ENCODE measurements at places on chromosomes 3 and 15. TPM values are rescaled to one million over a fixed set of nuclear protein-coding genes. Genes with fewer than 3 reads are reported as not detected.

- no peak for DNase-seq
- H3K27ac ChIP-seq, result no peak overlapping the region
- H3K36me3 ChIP-seq, result no peaks in the 10 kb centered on the region
These were observed 75.4 kb downstream of the IL1RAP start for GRCh38 chr3:190589326-190589725.

DNA sequence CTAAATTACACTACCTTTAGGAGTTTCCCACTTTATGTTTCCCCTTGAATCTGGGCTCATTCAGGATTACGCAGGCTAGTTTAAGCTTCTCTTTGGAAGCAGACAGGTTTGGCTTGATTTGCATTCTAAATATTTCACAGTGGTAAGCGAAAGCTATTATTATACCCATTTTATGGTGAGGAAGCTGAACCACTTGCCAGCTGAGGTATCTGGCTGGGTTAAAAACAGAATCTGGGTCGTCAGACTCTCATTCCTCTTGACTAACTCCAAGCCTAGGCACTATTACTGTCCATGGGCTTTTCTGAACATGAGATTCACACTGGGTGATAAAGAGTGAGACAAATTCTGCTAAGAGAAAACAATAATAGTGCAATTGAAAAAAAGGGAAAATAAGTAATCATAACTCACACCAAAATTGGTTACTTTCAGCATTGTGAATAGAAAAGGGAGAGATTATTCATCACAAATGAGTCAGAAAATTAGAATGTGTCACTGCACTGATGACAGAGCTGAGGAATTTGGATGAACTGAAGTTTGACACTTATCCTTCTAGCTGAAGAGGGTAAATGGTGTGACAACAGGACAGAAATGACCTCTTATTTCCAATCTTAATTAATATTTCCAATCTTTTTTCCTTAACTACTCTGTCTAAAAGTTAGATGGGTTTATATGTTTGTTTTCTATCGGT is 211.3 kb downstream of the TIGIT start:
- H3K27ac ChIP-seq, result no peak overlapping the region
- H3K36me3 ChIP-seq, result no peaks in the 10 kb centered on the region
- H3K4me1 ChIP-seq, result no peaks in the 10 kb centered on the region

DNA sequence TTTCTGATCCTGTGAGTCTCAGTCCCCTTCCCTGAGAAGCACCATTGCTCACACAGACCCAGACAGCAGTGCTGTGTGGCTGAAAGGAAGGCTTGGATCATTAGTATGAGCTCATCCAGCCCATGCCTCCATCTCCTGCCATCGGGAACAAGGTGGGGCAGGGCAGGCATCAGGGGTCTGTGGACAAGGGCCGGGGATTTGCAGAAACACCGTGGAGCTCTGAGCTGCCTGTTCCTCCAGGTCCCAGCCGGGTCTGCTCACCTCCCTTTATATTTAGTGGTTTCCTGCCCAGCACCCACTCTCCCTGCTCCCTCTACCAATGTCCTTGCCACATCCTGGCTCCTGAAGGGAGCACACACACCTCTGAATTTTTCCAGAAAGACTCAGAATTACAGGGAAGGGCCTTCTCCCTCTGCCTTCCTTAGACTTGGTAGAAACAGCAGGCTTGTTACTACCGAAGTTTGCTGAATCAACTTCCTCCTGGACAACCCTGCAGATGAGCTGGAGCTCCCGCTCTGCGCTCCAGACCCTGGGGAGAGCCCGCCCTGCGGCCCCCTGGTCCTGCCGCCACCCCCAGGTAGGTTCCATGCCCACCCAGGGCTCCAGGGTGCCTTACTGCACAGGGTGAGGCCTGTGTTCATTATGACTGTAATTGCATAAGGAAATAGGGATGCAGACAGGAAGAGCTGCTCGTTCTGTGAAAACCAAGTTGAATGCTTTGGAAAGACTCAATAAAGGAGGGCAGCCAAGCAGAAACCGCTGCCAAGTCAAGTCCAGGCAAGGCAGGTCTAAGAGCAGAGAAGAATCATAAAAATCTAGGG is 128.1 kb downstream of the NSMCE3 start:
- no peaks in the 10 kb centered on the region for H3K36me3 ChIP-seq
- DNase-seq, result no peak
- H3K27me3 ChIP-seq, result peaks cover 22% of the 10 kb centered on the region
- no peak overlapping the region for H3K27ac ChIP-seq
- peaks cover 6% of the 10 kb centered on the region for H3K4me1 ChIP-seq
- H3K4me3 ChIP-seq, result no peak overlapping the region

DNA sequence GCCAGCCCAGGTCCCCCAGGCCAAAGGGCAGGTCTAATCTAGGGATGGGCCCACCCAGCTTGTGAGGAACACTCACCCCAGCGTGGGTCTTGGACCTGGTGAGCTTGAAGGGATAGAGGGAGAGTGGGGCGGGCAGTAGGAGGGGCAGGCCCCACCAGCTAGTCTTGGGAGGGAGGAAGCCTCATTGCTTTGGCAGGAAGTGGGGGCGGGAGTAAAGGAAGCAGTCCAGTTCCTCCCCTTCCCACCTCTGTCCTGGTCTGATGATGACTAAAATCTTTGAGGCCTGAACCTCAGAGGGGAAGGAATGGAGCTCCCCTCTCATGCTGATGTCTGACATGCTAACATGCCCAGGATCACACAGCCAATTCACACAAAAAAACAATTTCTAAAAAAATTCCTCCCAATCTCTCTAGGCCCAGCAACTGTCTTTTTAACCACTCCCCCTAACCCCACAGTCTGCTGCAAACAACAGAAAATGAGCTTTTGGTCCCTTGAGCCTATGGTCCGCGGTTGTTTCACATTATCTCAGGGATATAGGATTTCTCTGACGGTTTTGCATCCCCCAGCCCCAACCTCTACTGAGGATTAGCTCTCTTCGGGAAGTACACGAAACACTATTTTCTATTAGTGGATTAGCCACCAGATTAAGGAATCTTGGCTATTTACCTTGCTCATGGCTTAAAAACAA is 30.7 kb upstream of the DUSP7 start:
- peak; percentile 56 for DNase-seq
- H3K4me3 ChIP-seq, result no peak overlapping the region
- H3K36me3 ChIP-seq, result no peaks in the 10 kb centered on the region
- H3K27ac ChIP-seq, result no peak overlapping the region

DNA sequence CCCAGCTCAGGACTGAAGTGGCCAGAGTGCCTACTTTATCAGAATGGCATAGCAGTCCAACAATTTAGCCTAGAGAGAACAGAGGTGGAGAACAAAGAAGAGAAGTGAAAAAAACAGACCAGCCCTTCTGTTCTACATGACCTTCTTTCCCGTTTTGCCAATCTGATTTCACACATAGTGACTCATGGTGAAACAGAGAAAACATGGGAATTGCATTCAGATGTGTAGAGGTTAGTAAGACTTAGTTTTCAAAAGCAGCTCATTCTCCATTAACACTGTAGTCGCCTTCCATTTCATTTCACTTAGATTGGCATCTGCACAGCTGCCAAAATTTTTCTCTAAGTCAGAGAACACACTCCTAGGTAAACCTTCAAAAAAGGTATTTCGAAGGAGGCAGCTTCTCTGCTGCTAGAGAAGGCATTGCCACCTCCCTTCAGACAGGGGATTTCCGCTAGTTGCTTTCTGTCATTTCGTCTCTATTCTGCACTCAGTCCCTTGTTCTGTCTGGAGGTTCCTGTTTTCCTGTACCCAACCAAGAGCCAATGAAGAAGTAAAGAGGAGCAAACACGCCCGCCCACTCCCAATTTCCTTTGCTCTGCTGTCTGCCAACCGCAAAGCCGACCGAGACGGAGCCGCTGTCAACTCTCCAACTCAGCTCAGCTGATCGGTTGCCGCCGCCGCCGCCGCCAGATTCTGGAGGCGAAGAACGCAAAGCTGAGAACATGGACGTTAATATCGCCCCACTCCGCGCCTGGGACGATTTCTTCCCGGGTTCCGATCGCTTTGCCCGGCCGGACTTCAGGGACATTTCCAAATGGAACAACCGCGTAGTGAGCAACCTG is at the start of gene ARL6IP5:
Gene ARL6IP5 (plus strand): TSS at position 612 of the 842 bp plus-strand sequence. CDS start 111 bp downstream, at position 723.
- peaks cover 72% of the 10 kb centered on the region for H3K4me1 ChIP-seq
- H3K27me3 ChIP-seq, result no peaks in the 10 kb centered on the region
- peak within 1 kb of the TSS; percentile 92 for H3K4me3 ChIP-seq
- no peaks in the 10 kb centered on the region for H3K36me3 ChIP-seq

The PROS1 gene
- 49.5 TPM for total RNA-seq

Data from lower lobe of right lung (tissue), 2 donors.